MCF 10A (cell line): ENCODE measurements at places on chromosomes 2 and 18. TPM values are rescaled to one million over a fixed set of nuclear protein-coding genes. Genes with fewer than 3 reads are reported as not detected.

The LOXHD1 gene
- total RNA-seq = not detected in 2 replicates

The ALKAL2 gene
- total RNA-seq = not detected in 2 replicates

The OTX1 gene
- total RNA-seq = 1.4 and 2.2 TPM in 2 replicates

The RNF152 gene
- total RNA-seq = 1.7 and 2.9 TPM in 2 replicates

GRCh38 chr18:59509481-59510442 lies 150.7 kb upstream of the LMAN1 start:
- H3K4me1 ChIP-seq = peaks cover 11% of the 10 kb centered on the region
- no peak overlapping the region for H3K4me3 ChIP-seq
- H3K27ac ChIP-seq = no peak overlapping the region
- DNase-seq = no peak
- H3K36me3 ChIP-seq = no peaks in the 10 kb centered on the region
